ENCODE measurements at places on chromosomes 3 and 15.

GRCh38 chr3:149717391-149718056 is 34.8 kb downstream of the COMMD2 start:
- no peak for DNase-seq

DNA sequence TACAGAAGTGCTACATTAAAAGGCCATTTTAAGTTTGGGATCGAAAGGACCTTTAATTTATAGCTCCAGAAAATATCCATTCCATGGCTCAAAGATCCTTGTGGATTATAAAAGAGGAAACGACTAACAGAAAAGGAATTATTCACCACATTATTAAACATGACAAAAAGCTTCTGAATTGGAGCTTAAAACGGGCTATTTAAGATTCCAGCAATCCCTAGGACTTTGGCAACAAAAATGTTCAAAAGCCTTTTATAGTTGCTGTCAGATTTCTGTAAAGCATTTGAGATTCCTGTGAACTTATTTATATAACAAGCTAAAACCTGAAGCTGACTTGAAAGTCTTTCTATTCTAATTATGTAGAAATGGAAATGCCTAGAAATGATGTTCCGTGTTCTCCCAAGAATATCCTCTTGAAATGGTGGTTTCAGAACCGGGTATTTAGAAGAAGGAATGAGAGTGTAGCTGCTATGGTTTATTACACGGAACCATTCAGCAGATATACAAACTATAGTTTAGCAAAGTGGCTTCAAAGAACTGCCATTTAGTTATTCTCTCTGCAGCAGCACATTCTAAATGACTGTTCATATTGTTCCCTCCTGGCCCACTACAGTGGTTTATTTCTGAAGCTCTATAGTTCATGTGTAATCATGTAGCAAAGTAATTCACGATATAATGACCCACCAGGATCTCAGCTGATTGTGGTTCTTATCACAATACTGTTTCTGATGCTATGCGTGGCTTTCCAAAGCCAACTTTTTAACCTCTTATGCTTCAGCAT is 961.7 kb downstream of the FHIT start:
- no peak for DNase-seq

DNA sequence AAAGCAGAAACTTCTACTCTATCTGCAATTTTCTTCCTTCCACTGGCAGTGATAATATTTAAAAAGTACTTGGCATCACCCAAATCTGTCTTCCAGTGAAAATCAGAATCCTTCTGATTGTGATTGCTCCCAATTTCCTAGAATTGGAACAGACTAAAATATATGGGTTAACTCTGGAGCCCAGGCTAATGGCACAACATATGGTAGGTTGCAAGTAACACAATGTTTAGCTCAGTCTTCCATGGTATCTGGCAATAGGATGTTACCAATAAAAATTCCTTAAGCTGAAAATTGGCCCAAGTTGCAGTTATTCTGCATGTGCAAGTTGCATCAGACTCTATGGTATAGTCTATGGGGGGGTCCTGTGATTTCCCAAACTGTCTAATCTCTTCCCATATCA is 273.5 kb upstream of the ADAMTS9 start:
- DNase-seq = no peak

DNA sequence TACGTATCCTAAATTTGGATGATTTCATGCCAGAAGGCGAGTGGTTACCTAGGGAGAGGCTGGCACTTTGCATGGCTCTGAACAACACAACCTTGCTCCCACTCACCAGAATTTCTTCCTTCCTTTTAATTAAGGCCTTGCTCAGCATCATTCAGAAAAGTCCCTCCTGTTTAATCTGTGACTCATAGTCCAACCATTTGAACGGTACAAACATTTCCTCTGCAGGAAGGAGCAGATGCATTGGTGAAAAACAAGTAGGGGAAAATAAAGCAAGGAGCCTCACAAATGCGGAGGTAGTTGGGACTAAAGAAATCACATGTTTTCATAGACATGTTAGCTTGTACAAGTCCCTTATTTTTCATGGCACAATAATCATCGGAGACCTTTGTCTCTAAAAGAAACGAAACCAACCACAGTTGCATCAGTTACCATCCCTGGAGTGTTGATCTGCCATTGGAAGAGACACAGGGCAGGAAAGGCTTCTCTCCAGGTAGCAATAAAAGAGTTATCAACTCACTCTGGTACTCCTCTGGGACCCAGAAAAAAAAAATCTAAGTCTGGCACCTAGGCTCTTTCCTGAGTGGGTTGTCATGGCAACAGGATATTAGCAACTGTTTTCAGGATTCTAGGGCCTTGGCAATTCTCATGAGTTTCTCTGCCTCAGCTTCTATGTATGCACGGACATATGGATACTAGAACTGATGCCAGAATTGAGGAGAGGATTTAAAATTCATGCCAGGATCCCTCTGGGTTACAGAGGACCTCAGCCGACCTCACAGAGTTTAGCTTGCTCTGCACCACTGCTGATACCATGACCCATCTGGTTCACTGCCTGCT is 255.4 kb upstream of the ARPP21 start:
- DNase-seq = no peak

DNA sequence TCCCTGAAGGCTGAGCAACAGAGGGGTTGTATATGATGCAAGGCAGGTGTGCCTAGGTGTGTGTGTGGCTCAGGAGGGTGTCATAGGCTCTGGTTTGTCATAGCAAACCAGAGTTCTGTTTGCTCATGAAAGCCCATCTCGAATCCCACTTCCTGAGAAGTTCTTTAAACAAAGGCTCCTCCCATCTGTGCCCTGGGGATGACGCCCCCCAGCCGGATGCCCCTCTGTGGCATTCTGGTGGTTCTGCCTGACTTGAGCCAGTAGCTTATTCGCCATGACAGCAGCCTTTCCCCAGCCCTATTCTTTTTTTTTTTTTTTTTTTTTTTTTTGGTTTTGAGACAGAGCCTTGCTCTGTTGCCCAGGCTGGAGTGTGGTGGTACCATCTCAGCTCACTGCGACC is 45.4 kb downstream of the PDIA5 start:
- no peak for DNase-seq

DNA sequence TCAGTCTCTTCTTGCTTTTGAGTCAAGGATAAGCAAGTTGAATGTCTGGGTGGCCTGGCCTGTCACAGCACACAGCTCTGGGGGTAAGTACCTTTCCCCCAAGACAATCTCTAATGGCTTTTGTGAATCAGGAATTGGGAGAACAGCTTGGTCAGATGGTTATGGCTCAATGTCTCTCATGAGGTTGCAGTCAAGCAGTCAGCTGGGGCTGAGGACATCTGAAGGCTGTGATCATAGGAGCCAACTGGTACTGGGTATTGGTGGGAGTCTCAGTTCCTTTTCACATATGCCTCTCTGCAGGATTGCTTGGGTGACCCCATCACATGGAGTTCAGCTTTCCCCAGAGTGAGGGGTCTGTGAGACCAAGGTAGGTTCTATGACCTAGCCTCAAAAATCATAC is 33.0 kb upstream of the TMEM158 start:
- DNase-seq = no peak

DNA sequence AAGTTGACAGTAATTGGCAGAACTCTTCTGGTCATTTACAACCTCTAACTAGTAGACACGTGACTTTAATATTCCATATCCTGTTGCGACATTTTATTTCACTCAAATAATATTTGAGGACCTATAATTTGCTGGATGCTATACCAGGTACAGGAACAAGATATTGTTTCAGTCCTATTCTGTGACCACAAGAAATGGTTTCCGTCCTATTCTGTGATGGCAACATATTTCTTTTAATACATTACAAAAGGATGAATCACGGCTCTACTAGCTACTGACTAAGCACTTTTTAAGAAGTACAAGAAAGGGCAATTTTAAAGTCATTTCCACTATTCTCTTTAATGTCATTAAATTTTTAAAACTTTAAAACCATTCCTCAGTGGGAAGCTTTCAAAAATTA is 400.2 kb downstream of the CNTN3 start:
- DNase-seq = no peak

- no peak for DNase-seq
These were observed 254.6 kb upstream of the RBMS3 start for GRCh38 chr3:29026286-29026685.

DNA sequence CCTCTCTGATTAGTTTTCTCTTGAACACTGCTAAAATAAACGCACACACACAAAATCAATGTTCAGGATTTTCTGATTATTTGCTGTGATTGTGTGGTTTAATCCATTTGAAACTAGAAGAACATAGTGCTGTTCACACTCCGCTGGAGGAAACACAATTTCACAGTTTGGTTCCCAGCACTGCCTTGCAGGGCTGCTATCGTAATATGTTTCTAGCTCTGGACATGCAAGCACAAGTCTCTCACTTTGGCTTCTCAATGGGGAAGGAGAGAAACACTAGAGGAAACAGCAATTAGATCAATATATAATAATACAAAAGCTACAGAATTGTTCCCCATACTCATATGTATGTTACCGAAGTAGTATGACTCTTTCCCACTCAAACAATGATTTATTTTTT is 299.5 kb downstream of the NSUN3 start:
- no peak for DNase-seq

DNA sequence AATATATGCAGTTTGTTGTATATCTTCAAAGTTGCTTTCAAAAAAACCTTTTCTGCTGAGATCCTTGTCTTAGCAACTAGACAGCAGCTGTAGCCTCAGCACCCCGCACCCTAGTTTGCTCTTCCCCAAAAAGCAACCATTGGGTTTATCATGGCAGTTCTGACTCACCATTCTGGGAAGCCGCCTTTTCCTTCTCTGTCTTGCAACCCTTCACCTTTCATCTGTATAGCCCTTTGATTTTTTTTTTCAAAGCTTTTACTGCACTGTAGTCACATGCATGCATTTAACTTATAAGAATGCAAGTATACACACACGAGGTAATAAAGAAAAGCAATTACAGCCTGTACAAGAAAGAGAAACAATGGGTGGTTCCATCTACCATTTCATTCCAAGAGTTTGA is 65.1 kb upstream of the THBS1 start:
- no peak for DNase-seq

DNA sequence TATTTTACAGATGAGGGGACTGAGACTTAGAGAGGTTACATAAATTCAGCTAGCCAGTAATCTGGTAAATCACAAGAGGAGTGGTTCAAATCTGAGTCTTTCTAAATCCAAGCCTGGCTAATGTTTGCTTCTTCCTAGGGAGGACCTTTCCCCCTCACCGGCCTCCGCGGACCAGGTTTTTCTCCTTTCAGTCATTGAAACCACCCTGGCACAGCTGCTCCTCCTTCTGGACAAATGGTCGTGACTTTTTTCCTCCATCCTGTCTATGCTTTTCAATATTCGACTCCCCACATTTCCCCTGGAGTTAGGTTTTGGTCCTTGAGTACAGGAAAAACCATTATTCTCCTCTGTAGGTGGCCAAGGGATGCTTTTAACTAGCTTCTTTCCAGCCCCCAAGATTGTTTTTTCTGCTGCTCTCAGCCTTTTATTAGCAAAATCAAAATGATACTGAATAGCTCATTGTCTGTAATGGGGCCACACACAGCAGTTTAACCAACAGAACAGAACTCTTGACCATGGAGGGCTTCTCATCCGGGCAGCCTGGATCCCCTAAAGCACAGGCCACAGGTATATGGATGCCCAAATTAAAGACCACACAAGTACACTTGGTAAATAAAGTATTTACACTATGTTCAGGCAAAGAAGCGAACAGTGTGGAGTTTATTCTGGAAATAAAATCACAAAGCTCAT is 85.9 kb upstream of the KLHL25 start:
- no peak for DNase-seq

- no peak for DNase-seq
These were observed 12.8 kb downstream of the RBP2 start for GRCh38 chr3:139463466-139463865.

All from activated CD8-positive, alpha-beta memory T cell treated with anti-CD3 and anti-CD28 coated beads for 4 hours (primary cell).